ENCODE measurements at places on chromosomes 1 and 21.

GRCh38 chr1:48661726-48662463, 114.8 kb downstream of the BEND5 start:
- no peak for DNase-seq

- DNase-seq, result no peak
Measured at GRCh38 chr1:211478376-211478775, 13.6 kb downstream of the RD3 start.

GRCh38 chr1:208544794-208545193, 300.6 kb upstream of the PLXNA2 start:
- DNase-seq, result no peak

DNA sequence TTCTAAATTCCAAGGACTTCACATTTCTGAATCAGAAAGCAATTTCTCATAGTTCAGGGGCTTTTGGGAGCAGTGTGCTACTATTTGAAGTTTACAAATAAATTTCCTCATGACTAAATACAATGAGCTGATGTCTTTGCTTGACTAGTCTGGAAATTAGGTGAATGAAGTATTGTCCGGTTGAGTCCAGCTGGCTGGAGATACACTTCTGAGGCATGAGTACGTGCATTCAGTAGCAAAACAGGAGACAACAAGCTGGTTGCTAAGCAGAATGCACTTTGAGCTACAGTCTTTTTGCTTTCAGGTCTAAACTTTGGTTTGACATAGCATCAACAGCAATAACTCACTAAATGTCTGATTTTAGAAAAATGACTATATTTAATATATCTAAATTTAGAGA, 27.1 kb downstream of the ZNHIT6 start:
- DNase-seq, result no peak

- peak; percentile 55 for DNase-seq
Measured at GRCh38 chr1:75615613-75616435, 4.9 kb upstream of the SLC44A5 start.

DNA sequence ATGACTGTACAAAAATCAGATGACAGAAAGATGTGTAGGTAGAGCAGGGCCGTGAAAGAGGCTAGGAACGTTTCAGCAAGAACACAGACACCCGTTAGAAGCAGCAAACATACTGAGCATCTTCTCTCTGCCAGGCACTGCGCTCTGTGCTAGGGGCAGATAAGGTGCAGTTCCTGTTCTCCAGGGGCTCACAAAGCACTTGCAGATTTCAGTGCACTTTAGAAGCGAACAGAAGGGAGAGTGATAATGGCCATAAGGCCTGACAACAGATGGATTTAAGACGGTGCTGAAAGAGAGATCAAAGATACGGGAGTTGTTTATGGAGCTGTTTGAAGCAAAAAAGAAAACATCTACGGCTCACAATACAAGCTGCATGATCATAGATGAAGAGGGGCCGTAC, 200.3 kb upstream of the FOXD3 start:
- DNase-seq, result no peak

GRCh38 chr1:168736520-168736919, 7.5 kb upstream of the DPT start:
- DNase-seq, result no peak

- no peak for DNase-seq
Measured at GRCh38 chr1:84347271-84347931, 45.9 kb downstream of the SAMD13 start.

DNA sequence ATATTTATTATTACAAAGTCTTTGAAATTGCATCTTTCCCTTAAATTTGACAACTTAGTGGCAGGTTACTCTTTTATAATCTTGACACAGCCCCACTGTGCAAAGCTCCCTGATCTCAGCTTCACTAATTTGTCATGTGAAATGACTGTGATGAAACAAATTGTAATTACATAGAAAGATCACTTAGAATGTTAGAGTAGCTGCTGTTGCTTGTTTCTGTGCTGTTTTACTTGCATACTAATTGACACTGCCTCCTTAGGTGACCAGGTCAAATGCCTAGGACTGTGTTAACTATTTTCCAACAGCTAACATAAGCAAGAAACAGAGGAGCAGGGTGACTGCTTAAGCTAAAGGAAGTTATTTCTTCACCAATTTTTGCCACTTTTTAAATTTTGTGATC, 211.3 kb downstream of the ZNF326 start:
- DNase-seq, result no peak

DNA sequence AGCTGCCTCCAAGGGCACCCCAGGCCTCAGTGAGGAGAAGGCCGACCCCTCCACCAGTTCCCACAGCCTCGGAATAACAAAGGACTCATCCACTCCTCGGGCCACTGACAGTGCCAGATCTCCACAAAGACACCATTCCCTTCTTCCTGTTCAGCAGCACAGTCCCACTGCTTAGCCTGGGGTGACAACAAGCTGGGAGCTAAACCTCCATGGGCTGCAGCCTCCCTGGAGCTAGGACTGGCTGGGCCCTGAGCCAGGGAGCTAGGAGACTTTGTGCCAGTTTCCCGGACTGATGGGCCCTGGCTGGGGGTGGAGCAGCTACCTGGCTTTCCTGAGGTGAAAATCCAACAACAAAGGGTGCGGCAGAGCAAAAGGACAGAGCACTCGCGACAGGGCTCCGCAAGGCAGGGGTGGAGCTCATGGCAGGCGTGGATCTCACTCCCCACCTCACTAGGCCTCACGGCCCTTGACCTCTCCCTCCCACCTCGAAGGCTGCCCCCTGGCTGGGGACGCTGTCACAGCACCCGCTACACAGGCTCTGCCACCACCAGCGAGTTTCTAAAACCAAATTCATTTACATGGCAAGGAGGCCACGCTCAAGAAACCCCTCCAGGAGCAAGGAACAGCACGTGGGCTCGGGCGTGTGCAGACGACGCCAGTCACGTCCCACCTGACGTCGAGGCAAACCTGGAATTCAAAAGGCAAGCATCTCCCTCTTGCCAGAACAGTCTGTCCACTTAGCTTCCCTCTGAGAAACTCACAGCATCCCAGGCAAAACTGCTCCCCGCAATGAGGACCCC, 13.8 kb downstream of the SLC35E2B start:
- peak; percentile 70 for DNase-seq

- DNase-seq, result no peak
Measured at GRCh38 chr21:34794686-34795085, 125.9 kb downstream of the CLIC6 start.

GRCh38 chr21:42351626-42352440, 1.0 kb upstream of the TFF2 start:
- no peak for DNase-seq

Data from GM23338 (cell line).